Bladder microvascular endothelial cell (primary cell): ENCODE measurements at places on chromosomes 5 and 9. TPM values are rescaled to one million over a fixed set of nuclear protein-coding genes. Genes with fewer than 3 reads are reported as not detected.

ABL1 gene
- total RNA-seq = 22.5 and 65.1 TPM in 2 replicates

GABBR2 gene
- total RNA-seq = 0.16 and 0.63 TPM in 2 replicates

IFNA21 gene
- not detected in 2 replicates for total RNA-seq

PHF19 gene
- total RNA-seq = 34.5 and 34.8 TPM in 2 replicates

CBY3 gene
- 0.16 TPM in 1 of 2 replicates, not detected in the other for total RNA-seq

DMGDH gene
- total RNA-seq = 0.50 TPM in 1 of 2 replicates, not detected in the other

GABRA1 gene
- total RNA-seq = not detected in 2 replicates

PFN3 gene
- total RNA-seq = not detected in 2 replicates

SUSD3 gene
- total RNA-seq = 0.16 TPM in 1 of 2 replicates, not detected in the other

GM2A gene
- 11.5 and 15.4 TPM in 2 replicates for total RNA-seq

PRDM9 gene
- not detected in 2 replicates for total RNA-seq

ESM1 gene
- total RNA-seq = 286 and 379 TPM in 2 replicates

FAM169A gene
- 0.16 and 4.3 TPM in 2 replicates for total RNA-seq

SAP30L gene
- total RNA-seq = 25.1 and 49.7 TPM in 2 replicates

GNAQ gene
- total RNA-seq = 29.3 and 76.2 TPM in 2 replicates

CARD9 gene
- total RNA-seq = 0.16 and 0.50 TPM in 2 replicates

ACOT12 gene
- total RNA-seq = not detected in 2 replicates

ICE1 gene
- 16.5 and 36.1 TPM in 2 replicates for total RNA-seq

LMAN2 gene
- total RNA-seq = 332 and 421 TPM in 2 replicates

MOCS2 gene
- total RNA-seq = 14.2 and 18.6 TPM in 2 replicates

EXOC3 gene
- total RNA-seq = 27.0 and 49.5 TPM in 2 replicates

ARAP3 gene
- total RNA-seq = 26.2 and 58.8 TPM in 2 replicates

ITGA2 gene
- total RNA-seq = 30.0 and 65.6 TPM in 2 replicates

C9 gene
- total RNA-seq = 0.16 and 0.57 TPM in 2 replicates

PCDHB14 gene
- 0.49 and 1.8 TPM in 2 replicates for total RNA-seq

GMCL2 gene
- total RNA-seq = not detected in 2 replicates

OGN gene
- not detected in 2 replicates for total RNA-seq

FOXI1 gene
- total RNA-seq = not detected in 2 replicates

SLC45A2 gene
- not detected in 2 replicates for total RNA-seq
